CD4-positive, alpha-beta T cell treated with Interleukin-21 for 1 hour (primary cell): ENCODE measurements at places on chromosomes 6 and 20.

DNA sequence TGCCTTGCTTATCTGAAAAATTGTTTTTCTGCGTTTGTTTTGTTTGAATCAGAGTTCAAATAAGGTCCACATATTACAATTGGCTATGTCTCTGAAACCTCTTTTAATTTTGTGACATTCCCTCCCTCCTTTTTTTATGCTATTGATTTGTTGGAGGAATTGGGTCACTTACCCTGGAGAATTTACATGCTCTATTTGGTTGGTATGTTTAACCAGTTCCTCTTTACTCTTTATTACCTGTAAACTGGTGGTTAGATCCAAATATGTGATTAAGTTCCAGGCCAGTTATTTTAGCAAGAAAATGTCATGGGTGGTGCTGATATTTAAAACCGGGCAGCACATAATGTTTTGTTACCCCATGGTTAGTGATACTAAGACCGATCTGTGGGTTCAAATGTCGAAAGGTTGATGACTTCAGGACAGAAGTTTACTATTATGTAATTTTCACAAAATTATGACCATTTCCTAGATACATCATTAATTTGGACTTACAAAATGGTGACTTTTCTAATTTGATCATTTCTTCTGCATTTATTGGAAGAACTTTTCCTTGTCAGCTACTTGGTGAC lies 77.3 kb downstream of the KIZ start:
- no peak for DNase-seq

DNA sequence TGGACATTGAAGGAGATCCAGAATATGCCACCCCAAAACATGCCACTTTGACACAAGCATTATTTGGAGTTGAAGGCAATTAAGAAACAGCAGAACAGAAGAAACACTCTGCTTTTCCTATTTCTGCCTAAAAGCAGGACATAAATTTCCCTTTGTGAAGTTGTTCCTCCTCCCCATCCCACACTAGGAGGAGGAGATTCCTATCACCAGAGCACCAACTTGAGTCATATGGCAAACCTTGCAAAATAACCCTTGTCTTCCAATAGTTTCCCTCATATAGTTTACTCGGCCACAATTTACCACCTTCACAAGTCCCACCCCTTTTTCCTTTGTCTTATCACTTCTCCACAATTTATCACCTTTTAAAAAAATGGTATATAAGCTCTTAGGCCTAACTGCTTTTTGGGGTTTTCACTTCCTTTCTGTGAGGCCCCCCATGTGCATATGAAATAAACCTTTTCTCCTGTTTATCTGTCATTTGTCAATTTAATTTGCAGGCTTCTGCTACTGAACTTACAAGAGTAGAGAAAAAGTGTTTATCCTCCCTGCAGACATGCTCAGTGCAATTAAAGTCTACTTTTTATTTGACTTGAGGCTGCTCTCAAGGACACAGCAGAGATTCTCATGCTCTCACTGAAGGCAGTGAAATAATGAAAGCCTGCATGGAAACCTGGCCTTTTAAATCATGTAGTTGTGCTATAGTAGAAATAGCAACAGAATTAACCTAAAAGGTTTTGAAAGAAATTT lies 2.8 kb upstream of the RAB23 start:
- DNase-seq: no peak

- no peak for DNase-seq
These were observed 190.3 kb upstream of the PCSK2 start for GRCh38 chr20:17036541-17036940.

- no peak for DNase-seq
These were observed 63.6 kb upstream of the LY86 start for GRCh38 chr6:6524951-6525350.

DNA sequence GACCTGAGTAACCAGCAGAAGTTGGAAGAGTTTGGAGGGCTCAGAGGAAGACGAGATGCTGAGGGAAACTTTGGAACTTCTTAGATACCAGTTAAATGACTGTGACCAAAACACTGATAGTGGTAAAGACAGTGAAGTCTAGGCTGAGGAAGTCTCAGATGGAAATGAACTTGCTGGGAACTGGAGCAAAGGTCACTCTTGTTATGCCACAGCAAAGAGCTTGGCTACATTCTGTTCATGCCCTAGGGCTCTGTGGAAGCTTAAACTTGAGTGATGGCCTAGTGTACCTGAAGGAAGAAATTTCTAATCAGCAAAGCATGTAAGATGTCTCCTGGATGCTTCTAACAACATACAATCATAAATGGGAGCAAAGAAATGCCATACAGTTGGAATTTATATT lies 24.7 kb downstream of the WDR27 start:
- DNase-seq: no peak

GRCh38 chr6:155085582-155086257 lies 90.6 kb downstream of the TIAM2 start:
- DNase-seq: no peak

- DNase-seq: no peak
These were observed 23.1 kb upstream of the SMOC2 start for GRCh38 chr6:168417679-168418557.

DNA sequence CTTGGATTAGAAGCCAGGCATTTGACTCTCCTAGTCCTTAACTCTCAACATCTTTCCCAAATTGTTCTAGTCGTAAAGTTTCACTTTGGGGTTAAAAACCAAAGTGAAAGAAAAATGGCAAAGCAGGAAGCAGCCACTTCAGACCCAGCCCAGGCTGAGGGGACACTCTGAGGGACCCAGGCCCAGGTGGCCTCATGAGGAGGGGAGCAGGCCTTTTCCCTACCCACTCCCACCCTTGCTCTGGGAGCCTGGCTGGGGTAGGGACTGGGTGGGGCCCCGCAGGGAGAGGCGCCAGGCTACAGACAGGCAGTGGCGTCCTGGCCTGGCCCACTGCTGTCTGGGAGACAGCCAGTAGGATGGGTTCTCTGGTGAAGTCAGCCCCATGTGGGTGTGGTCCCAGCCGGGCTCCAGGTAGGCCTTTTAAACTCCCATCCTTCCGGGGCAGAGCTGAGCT lies 68.7 kb upstream of the MYL9 start:
- DNase-seq: no peak

DNA sequence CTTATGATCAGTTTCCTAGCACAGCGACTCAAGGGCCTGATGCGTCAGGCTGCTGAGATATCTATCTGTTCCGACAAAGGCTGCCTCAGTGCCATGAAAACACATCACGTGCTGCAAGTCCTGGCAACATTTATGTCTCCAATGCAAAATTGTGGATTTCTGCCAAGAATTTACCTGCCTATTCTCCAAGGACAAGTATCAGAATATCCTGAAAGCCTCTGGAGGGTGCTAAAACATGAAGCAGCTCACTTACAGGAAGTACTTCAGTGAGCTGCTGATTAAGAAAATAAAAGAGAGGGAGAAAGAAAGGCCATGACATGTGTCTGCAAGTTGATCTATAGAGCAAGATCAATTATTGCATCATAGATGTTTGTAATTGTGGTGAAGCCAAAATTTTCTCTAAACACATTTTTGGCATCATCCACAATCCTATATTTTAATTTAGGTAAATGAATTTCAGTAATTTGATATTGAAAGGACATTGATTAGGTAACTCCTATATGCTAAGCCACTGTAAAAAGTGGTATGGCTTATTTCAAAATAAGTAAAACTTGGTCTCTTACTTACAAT lies 25.8 kb upstream of the TPBG start:
- DNase-seq: no peak

DNA sequence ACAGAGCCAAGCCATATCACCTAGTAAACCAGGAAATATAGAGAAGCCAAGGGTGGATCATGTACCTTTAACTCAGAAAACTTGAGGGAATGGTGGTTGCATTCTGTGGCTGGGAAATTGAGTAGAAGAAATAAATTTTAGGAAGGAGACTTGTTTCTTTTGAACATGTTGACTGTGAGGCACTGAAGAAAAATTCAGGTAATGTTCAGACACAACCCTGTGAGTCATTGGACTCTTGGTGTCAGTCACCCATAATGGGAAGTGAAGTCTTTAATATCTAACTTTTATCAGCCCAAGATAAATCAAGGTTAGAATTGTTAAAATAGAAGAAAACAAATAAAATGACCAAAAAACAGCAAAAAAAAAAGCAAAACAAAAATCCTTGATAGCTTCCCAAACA lies 98.8 kb upstream of the GRIK2 start:
- DNase-seq: no peak

- no peak for DNase-seq
These were observed 64.1 kb downstream of the HMGN3 start for GRCh38 chr6:79170431-79170830.

- DNase-seq: no peak
These were observed 4.3 kb upstream of the COX4I2 start for GRCh38 chr20:31633339-31633914.

GRCh38 chr20:16437387-16437996 lies 135.8 kb downstream of the KIF16B start:
- no peak for DNase-seq

GRCh38 chr20:44479643-44480042 lies 4.0 kb downstream of the TTPAL start:
- no peak for DNase-seq

- no peak for DNase-seq
These were observed 17.3 kb downstream of the DNPH1 start for GRCh38 chr6:43211955-43212354.

GRCh38 chr6:90545448-90545847 lies 41.4 kb downstream of the MAP3K7 start:
- DNase-seq: no peak

GRCh38 chr20:4962241-4962855 lies 39.0 kb downstream of the SLC23A2 start:
- DNase-seq: peak; percentile 54

GRCh38 chr6:75178757-75179156 lies 27.1 kb downstream of the COL12A1 start:
- DNase-seq: no peak

DNA sequence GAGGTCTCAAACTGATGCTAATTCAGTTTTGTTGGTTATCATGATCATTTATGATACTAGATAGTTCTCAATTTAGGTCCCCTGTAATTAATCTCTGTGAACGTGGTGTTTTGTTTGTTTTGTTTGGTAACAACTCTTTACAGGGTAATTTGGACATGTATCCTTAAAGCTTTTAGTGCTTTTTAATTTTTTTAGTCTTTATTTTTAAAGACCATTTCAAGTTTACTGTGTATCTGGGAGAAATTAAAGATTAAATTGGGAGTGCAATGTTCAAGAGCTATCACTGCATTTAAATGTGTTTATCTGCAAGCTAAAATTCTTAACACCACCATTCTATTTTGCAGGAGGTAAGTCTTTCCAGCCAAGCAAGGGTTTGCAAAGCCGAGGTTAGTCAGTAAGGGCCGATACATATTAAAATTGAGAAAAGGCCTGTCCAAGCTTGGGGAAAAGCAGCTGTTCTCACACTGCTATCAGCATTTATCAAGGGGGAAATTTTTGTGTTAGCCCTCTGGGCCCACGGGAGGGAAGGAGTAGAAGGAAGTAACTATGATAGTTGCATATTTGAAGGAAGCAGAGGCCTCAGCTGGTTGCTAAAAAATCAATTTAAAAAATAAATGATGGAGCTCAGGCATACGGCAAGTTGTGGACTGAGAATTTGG lies 59.3 kb upstream of the ZNF217 start:
- no peak for DNase-seq

GRCh38 chr6:76465410-76465809 lies 392.9 kb upstream of the IMPG1 start:
- DNase-seq: no peak

- DNase-seq: no peak
These were observed 12.1 kb downstream of the ARID1B start for GRCh38 chr6:156789081-156789943.

DNA sequence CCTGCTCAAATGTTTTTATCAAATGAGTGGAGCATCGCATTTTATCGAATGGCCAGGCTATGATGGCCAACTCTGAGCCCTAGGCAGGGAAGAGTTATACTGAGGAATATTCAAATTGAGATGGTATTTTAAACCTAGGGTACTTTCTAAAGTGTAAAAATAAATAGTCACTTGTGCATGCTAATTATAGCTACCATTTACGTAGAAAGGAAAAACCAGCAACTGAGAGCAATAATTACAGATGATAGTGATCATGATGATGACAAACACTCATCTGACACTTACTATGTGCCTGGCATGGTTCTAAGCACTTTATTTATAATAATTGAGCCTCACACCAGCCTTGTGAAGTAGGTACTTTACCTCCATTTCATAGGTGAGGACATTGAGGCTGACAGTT lies 455.7 kb downstream of the CD83 start:
- no peak for DNase-seq

- DNase-seq: no peak
These were observed 19.9 kb downstream of the COL9A1 start for GRCh38 chr6:70282919-70283461.

GRCh38 chr6:131134220-131134979 lies 867 bp upstream of the AKAP7 start:
- no peak for DNase-seq

GRCh38 chr6:11368264-11368663 lies 135.8 kb upstream of the NEDD9 start:
- DNase-seq: no peak

- no peak for DNase-seq
These were observed 594.9 kb downstream of the CDH26 start for GRCh38 chr20:60553095-60553494.

GRCh38 chr6:17842934-17843821 lies 136.5 kb upstream of the NUP153 start:
- no peak for DNase-seq

DNA sequence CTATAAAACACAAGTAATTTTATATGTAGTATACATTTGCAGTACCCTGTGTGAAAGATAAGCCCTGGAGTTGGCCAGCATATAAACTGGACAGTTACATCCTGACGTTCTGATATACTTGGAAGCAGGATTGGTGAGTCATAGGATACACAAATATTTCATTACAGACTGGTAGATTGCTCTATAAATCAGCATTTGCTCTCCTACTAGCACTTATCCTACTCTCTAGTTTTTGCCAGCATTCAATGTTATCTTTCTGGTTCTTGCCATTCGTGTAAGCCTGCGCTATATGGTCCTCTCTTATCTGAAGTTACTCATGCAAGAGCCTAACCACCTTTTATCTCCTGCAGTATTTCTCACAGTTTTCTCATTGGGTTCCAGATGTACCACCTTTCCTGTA lies 680.2 kb upstream of the MMS22L start:
- DNase-seq: no peak
